ENCODE measurements at places on chromosomes 4 and X.
A peak's percentile ranks its signal among the peaks of the same experiment; 100 is the strongest.

DNA sequence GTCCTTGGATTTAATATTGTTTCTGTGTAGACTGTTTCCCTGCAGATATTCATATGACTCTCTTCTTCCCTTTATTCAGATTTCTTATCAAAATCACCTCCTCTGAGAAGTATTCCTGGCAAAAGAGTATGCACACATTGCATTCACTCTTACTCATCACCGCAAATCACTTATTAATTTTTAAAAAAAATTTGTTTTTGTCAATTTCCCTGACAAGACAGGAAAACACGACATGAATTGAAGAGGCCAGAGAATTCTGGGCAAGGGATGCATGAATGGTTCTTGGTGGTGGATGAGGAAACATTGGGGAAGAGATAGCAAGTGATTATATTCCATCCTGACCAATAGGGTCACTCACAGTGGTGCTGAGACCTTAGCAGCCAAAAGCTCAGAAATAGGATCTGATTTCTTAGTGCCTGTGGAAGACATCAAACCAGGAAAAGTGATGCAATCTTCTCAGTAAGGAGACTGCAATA is 522.5 kb upstream of the AGA start:
- DNase-seq = no peak

DNA sequence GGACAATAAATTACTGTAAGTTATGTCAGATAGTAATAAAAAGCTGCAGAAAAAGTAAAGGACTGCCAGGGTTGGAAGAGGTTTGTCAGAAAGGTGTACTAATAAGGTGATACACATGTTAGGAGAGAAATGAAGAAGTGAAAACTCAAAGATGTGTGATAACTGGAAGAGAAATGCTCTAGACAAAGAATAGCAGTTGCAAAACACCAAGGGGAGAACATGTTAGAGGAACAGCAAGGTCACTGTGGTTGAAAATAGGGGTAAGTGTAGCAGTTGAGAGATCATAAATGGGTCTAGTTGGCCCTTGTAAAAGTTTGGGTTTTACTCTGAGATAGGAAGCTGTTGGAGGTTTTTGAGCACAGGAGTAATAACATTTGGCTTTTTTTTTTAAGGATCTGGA is 46.9 kb downstream of the HSPA4L start:
- DNase-seq = no peak

GRCh38 chr4:14138106-14138505 is 510.6 kb upstream of the BOD1L1 start:
- DNase-seq = no peak

DNA sequence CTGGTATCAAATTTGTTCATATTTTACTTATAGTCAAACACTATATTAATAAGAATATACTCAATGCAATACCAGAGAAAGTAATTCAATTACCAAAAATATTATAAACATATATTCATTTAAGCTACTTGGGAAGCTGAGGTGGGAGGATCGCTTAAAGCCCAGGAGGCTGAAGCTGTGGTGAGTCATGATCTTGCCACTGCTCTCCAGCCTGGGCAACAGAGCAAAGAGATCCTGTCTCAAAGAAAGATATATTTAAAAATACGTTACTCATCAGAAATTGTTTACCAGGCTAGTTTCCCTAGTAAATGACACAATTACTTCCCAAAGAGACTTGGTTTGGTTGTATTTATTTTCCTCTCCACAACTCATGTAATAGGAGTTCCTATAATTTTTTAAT is 433.6 kb downstream of the GASK1B start:
- no peak for DNase-seq

- DNase-seq = peak; percentile 10
Measured at GRCh38 chr4:6233929-6234328, 33.6 kb upstream of the JAKMIP1 start.

- no peak for DNase-seq
Measured at GRCh38 chrX:56000174-56000573, 232.0 kb upstream of the KLF8 start.

GRCh38 chrX:70264784-70265183 is 3.4 kb upstream of the ARR3 start:
- DNase-seq = no peak

GRCh38 chrX:143437439-143437838 is 79.8 kb downstream of the SPANXN3 start:
- peak; percentile 6 for DNase-seq

Measured in D341Med (cell line).